NCI-H1436 treated with DMSO at 0.1 percent for 48 hours (cell line): ENCODE measurements at places on chromosomes 16 and 17.

DNA sequence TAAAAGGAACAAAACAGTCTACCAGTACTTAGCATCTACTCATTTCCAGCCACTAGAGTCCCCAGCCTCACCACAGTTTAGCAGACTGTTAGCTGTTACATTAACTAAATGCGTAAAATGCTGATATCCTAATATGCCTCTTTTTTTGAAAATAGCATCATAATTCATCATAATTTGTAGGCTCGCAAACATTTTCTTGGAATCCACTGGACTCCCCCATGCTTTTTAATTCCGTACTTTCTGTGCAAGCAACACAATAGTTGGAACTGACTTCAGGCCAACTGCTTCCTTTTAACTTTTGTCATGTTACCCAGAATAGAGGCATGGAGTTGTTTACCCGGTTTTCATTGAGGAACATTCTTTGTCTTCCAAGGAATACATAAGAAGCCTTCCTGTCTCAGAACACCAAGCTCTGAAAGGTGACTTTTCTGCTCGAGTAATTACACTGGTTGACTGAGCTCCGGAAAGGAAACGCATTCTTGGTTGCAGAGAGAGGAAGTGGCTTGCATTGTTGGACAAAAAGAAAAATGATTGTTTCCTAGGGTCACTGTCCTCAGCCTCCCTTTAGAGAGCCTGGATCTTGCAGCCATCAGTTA is 30.9 kb upstream of the SEC14L1 start:
- DNase-seq = no peak

DNA sequence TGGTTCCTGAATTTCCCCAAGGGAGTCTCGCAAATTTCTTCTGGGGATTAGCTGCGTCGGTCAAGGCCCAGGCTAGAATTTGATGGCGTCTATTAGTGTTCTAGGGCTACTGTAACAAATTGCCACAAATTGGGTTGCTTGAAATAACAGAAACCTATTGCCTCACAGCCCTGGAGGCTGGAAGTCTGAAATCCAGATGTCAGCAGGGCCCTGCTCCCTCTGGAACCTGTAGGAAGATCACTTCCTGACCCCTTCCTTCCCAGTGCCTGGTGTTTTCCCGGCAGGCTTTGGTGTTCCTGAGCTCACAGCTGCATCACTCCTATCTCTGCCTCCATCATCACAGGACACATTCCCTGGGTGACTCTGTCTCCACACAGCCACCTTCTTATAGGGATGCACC is 24.4 kb downstream of the DHRS7C start:
- no peak for DNase-seq

DNA sequence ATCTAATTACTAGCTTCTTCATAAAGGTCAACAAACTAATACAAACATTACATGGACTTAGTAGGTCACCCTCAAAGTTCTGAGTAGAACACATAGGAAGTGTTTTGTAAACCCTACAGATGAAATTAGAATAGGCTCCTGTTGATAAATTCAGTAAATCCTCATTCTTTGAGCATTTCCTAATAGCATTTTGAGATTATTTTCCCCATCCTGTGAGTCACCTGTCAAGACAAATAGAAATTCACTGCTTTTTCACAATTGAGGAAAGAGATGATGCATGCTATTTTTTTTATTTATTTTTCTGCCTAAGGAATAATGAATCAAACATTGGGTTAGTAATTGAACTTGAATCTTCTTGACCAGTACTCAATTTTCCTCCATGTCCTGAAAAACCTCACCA is 666.7 kb upstream of the GOT2 start:
- no peak for DNase-seq

- DNase-seq = no peak
These were observed 53.4 kb downstream of the SRCIN1 start for GRCh38 chr17:38552343-38552742.

DNA sequence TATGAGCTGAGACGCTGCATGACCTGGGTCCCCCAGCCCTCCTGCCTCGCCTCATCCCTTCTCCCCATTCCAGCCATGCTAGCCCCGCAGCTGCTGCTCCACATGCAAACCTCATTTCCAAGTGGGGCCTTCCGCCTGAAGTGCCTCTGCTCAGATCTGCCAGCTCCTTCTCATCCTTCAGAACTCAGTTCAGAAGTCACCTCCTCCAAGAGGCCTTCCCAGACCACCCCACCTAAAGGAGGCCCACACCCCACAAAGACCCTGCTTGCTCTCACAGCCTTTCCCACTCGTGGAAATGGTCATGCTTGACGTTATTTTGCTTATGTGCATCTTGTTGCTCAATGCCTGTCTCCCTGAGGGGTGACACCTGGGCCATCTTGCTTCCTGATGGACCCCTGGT is 58.7 kb downstream of the RMI2 start:
- no peak for DNase-seq

GRCh38 chr16:11689031-11689840 is 21.0 kb downstream of the SNN start:
- DNase-seq = no peak

DNA sequence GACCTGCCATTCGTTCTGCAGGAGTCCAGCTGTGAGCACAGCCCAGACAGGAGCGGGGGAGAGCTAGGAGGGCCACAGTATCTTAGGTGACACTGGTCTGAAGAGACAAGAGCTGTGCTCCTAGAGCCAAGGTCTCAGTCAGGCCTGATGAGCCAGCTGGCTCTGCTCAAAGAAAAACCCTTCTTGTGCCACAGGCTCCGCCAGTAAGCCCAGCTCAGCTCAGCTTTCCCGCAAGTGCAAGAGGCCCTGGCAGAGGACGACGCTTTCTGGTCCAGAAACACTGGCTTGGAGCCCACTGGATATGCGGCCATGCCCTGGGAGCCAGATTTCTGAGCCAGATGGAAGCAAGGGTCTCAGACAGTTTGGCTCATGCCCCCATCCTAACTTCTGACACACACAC is 23.9 kb downstream of the PEMT start:
- DNase-seq = no peak

DNA sequence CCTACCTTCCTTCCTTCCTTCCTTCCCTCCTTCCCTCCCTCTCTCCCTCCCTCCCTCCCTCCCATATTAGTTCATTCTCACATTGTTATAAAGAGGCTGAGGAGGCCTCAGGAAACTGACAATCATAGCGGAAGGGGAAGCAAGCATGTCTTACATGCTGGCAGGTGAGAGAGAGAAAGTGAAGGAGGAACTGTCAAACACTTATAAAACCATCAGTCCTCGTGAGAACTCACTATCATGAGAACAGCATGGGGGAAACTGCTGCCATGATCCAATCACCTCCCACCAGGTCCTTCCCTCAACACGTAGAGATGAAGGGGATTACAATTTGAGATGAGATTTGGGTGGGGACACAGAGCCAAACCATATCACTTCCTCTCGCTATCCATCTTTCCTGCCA is 281.6 kb upstream of the FOXF1 start:
- DNase-seq = no peak

GRCh38 chr16:30654856-30655255 is 3.4 kb upstream of the FBRS start:
- no peak for DNase-seq

GRCh38 chr16:88377961-88378360 is 4.8 kb upstream of the ZNF469 start:
- no peak for DNase-seq

- no peak for DNase-seq
These were observed 61.2 kb downstream of the USP32 start for GRCh38 chr17:60330731-60331130.

DNA sequence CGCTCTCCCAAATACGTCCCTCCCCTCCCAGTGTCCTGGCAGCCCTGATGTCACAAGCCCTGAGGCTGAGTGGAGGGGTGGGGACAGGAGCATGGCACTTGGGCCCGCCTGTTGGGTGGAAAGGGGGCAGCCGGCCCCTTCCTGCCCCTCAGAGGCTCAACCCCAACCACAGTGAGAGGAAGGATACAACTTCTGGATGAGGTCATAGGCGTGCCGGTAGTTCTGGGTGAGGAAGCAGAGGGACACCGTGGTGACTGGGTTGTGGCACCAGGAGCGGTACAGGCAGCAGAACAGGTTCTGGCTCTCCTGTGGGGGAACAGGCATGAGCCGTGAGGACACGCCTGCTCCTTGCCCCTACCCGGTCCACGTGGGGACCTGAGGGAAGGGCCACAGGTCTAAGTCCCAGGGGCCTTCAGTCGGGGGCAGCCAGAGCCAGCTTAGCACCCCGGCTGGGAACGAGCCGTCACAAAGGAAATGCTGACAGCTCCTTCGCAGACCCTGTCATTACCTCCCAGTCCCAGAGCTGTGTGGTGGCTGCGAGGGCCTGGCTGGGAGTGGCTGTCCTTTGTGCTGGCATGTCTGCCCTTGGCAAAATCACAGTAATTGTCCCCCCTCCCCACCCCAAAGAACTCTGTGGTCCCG is 11.2 kb upstream of the MTSS2 start:
- DNase-seq = no peak

DNA sequence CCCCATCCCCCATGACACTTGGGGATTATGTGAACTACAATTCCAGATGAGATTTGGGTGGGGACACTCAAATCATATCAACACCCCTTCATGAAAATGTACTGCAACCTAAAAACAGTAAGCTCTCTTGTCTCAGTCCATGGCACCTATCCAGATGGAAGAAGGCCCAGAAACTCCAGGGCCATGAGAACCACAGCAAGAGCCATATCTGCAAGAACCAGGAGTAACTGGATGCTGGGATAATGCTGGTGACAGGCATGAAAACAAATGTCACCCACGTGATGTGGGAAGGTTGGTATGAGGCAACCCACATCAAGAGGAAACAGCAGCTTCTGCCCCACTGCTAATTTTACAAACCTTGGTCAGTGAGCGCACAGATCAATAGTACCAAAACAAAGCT is 400.1 kb upstream of the ERCC4 start:
- DNase-seq = no peak

GRCh38 chr17:82887255-82888164 is 47.7 kb upstream of the ZNF750 start:
- DNase-seq = no peak

DNA sequence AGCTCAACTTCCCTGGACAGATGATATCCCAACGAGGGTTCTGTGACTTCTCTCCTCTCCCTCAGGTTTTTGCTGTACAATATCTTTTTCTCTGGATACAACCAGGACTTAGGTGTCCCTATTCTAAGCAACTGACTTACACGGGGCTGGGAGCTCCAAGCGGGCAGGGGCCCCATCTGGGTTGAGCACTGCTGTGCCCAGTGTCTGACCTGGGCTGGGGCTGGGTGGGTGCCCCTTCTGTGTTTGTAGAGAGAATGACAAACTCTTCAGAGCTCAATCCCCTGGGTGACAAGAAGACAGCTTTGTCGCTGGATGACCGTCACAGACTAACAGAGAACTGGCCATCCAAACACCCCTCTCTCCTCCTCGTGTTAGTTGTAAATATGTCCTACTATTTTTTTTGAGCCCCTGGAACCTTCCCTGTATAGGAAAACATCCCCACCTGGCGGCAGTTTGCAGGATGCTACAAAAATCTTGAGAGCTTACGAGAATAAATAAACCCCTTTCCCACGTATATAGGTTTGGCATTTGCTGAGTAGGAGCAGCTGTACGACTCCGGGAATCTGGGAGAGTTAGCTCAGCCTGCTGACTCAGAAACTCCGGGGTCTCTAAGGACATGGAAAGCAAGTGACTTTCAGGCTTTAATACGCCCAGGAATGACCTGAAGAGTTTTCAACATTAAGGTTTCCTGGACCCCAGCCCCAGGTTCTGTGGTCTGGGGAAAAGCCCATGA is 23.7 kb upstream of the RCVRN start:
- DNase-seq = no peak

GRCh38 chr17:63358111-63358839 is 87.8 kb downstream of the CYB561 start:
- DNase-seq = no peak

DNA sequence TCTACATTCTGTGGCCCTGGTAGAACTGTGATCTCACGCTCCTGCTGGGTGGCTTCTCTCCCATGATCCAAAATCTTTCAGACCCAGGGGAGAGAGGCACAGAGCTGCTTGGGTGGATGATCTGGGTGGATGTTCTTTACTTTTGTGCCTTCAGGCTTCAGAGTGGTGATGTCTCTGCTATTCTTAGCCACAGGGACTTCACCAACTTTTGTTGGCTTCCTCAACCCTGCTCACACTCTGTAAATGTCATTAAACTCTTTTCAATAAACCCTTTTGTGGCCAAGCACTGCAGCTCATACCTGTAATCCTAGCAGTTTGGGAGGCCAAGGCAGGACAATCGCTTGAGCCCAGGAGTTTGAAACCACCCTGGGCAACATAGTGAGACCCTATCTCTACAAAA is 7.6 kb downstream of the CLEC10A start:
- DNase-seq = no peak

DNA sequence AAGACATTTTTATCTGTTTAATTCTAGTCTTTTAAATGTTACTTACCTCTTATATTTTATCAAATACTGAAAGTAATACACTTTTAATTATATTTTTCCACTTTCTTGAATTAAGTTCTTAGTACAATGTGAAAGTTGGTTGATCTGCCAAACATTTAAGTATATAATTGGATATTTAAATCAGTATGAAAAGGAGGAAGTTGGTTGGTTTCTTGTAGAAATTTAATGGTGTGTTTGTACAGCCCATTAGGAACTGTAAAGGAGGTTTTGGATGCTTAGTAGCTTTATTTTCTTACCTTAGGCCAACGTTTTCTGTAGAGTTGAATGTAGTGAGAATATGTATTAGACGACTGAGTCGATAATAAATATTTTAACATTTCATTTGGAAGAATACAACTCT is 5.4 kb downstream of the NFATC3 start:
- DNase-seq = no peak

- DNase-seq = no peak
These were observed 401.6 kb upstream of the CDH11 start for GRCh38 chr16:65523283-65523944.

GRCh38 chr16:75541236-75541635 is 5.3 kb upstream of the CHST5 start:
- DNase-seq = no peak

DNA sequence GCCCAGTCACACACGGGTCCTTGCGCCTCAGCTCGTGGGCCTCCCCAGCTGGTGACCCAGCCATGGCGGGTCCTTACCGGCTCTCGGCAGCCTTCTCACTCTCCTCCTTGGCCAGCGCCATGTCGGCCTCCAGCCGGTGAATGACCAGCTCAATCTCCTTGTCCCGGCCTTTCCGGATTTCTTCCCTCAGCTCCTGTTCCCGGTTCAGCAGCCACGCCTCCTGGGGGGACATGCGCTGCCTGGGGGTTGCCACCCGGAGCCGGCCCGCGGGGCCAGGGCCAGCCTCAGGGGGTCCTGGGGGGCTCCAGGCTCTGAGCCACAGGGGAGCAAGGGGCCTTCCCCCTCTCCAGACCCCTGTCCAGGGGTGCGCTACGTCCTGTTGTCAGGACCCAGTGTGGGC is 25.1 kb upstream of the AATK start:
- DNase-seq = no peak
